A549 treated with CORT108297 at 1 μM for 4 hours (cell line): ENCODE measurements at places on chromosomes 16 and 17. TPM values are rescaled to one million over a fixed set of nuclear protein-coding genes. Genes with fewer than 3 reads are reported as not detected.

KRT28 gene
- not detected in 5 replicates for total RNA-seq

ST6GALNAC2 gene
- 0.31 to 0.87 TPM (median 0.51 TPM) in 5 replicates for total RNA-seq

PPL gene
- total RNA-seq = 2.4 to 3.3 TPM (median 3.1 TPM) in 5 replicates

TOM1L1 gene
- total RNA-seq = 33.6 to 43.7 TPM (median 38.1 TPM) in 5 replicates

ALOXE3 gene
- total RNA-seq = 5.8 to 9.3 TPM (median 8.0 TPM) in 5 replicates

HSD3B7 gene
- 13.0 to 16.0 TPM (median 15.0 TPM) in 5 replicates for total RNA-seq

SLC47A1 gene
- total RNA-seq = 23.1 to 25.2 TPM (median 24.0 TPM) in 5 replicates

AGRP gene
- not detected in 5 replicates for total RNA-seq

RAB11FIP4 gene
- 1.2 to 2.0 TPM (median 1.7 TPM) in 5 replicates for total RNA-seq

KRT222 gene
- 0.27 to 0.69 TPM (median 0.52 TPM) in 5 replicates for total RNA-seq

GRIN2A gene
- not detected in 5 replicates for total RNA-seq

NFATC2IP gene
- 21.0 to 32.6 TPM (median 27.8 TPM) in 5 replicates for total RNA-seq

KRTAP9-4 gene
- total RNA-seq = not detected in 5 replicates

CHST4 gene
- total RNA-seq = 0.05 to 0.13 TPM (median 0.08 TPM) in 4 of 5 replicates, not detected in the other

ZFHX3 gene
- total RNA-seq = 5.1 to 7.7 TPM (median 6.3 TPM) in 5 replicates

PMP22 gene
- 254 to 305 TPM (median 275 TPM) in 5 replicates for total RNA-seq

CEMP1 gene
- total RNA-seq = 0.07 to 0.13 TPM (median 0.08 TPM) in 3 of 5 replicates, not detected in the others

TTLL6 gene
- 0.34 to 0.88 TPM (median 0.49 TPM) in 5 replicates for total RNA-seq

SEPTIN12 gene
- 0.16 TPM in 1 of 5 replicates, not detected in the others for total RNA-seq

G6PC1 gene
- total RNA-seq = not detected in 5 replicates

FBXW10 gene
- 0.92 to 1.7 TPM (median 1.3 TPM) in 5 replicates for total RNA-seq

ATP1B2 gene
- 0.14 to 0.40 TPM (median 0.21 TPM) in 5 replicates for total RNA-seq

GUCY2D gene
- 0.07 to 0.40 TPM (median 0.11 TPM) in 4 of 5 replicates, not detected in the other for total RNA-seq

DPEP3 gene
- total RNA-seq = not detected in 5 replicates

RAD51C gene
- total RNA-seq = 54.5 to 61.5 TPM (median 57.5 TPM) in 5 replicates

CACNG1 gene
- total RNA-seq = 0.08 to 0.25 TPM (median 0.14 TPM) in 4 of 5 replicates, not detected in the other

PRR29 gene
- total RNA-seq = 0.47 to 0.95 TPM (median 0.71 TPM) in 5 replicates

KRT33A gene
- not detected in 5 replicates for total RNA-seq

TMEM101 gene
- total RNA-seq = 26.9 to 35.9 TPM (median 34.2 TPM) in 5 replicates

TNFRSF17 gene
- not detected in 5 replicates for total RNA-seq

CES5A gene
- total RNA-seq = not detected in 5 replicates

PLXDC1 gene
- total RNA-seq = 0.09 to 0.41 TPM (median 0.27 TPM) in 5 replicates

ITGAE gene
- 93.6 to 105 TPM (median 97.6 TPM) in 5 replicates for total RNA-seq

CCL16 gene
- total RNA-seq = not detected in 5 replicates

CLEC19A gene
- total RNA-seq = 0.07 to 0.18 TPM (median 0.08 TPM) in 4 of 5 replicates, not detected in the other

HID1 gene
- 6.0 to 9.9 TPM (median 9.0 TPM) in 5 replicates for total RNA-seq

CD7 gene
- total RNA-seq = 0.05 to 0.15 TPM (median 0.10 TPM) in 4 of 5 replicates, not detected in the other

EVPLL gene
- total RNA-seq = not detected in 5 replicates

ARHGDIG gene
- total RNA-seq = 2.4 to 3.5 TPM (median 3.3 TPM) in 5 replicates

KRTAP3-3 gene
- total RNA-seq = not detected in 5 replicates

SOST gene
- total RNA-seq = 0.04 to 0.07 TPM in 2 of 5 replicates, not detected in the others

SOCS1 gene
- 0.76 to 2.6 TPM (median 1.9 TPM) in 5 replicates for total RNA-seq

CPNE7 gene
- 48.7 to 75.7 TPM (median 70.3 TPM) in 5 replicates for total RNA-seq

AOC2 gene
- total RNA-seq = 2.0 to 2.4 TPM (median 2.1 TPM) in 5 replicates

NPIPA2 gene
- total RNA-seq = 1.2 to 1.9 TPM (median 1.4 TPM) in 5 replicates

TP53TG3B gene
- total RNA-seq = 0.10 to 0.26 TPM (median 0.10 TPM) in 3 of 5 replicates, not detected in the others
